ENCODE measurements at places on chromosomes 4 and X.

- peak; percentile 11 for DNase-seq
Measured at GRCh38 chrX:105190252-105190853, 30.1 kb downstream of the TEX13A start.

- no peak for DNase-seq
Measured at GRCh38 chrX:74220277-74220676, 83.7 kb upstream of the ZCCHC13 start.

DNA sequence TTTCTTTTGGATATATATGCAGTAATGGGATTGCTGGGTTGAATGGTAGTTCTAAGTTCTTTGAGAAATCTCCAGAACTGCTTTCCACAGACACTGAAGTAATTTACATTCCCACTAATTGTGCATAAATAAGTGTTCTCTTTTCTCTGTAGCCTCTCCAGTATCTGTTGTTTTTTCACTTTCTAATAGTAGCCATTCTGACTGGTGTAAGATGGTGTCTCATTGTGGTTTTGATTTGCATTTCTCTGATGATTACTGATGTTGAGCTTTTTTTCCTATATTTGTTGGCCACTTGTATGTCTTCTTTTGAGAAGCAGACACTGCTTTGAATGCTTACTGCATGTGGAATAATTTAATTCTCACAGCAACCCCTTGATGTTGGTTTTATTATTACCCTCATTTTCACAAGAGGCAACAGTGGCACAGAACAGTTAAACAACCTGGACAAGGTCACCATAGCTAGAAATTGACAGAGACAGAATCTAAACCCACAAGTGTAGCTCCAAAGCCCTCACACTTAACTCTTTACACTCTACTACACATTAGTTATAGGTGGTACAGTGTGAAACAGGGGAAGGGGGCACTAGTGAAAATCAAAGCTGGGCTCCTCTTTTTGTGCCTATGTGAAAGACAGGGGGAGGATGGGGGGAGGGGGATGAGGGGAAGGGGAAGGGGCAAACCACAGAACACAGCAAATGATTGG is 96.1 kb downstream of the REELD1 start:
- DNase-seq, result no peak

GRCh38 chrX:154430916-154431315 is 2.4 kb downstream of the ATP6AP1 start:
- DNase-seq, result peak; percentile 75

DNA sequence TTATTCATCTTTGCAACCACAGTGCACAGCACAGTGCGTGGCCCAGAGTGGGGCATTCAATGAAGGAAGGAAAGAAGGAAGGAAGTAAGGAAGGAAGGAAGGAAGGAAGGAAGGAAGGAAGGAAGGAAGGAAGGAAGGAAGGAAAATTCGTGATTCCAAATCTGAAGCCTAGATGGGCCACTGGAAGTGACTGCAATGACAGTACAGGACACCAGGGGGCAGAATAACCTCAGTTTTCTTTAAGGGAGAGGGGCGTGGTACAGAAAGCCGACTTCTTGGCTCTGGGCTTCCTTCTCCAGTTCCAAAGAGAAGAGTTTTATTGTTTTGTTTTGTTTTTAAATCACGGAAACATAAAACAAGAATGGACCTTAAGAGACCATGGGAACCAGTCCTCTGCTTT is 47.8 kb downstream of the APLN start:
- DNase-seq, result no peak

GRCh38 chr4:20287246-20287645 is 35.5 kb downstream of the SLIT2 start:
- no peak for DNase-seq

DNA sequence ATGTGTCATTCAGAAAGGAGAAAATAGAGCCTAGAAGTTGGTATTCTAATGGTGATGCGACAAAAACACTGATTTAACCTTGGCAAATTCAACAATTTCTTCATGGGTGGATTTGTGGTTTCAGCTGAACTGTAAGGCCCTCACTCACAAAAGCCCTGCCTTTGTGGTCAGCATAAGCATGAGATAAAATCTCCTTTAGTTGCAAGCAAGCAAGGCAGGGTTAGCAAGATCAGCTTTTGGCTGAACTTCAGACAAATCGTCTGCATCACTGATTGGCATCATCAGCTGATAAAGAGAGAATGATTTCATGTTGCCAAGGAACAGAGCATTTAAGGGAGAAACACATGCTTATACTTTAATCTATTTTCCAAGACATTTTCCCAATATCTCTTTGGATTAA is 2582.2 kb downstream of the PCDH7 start:
- DNase-seq, result peak; percentile 67

GRCh38 chrX:128754130-128754529 is 701.9 kb upstream of the ACTRT1 start:
- DNase-seq, result no peak

DNA sequence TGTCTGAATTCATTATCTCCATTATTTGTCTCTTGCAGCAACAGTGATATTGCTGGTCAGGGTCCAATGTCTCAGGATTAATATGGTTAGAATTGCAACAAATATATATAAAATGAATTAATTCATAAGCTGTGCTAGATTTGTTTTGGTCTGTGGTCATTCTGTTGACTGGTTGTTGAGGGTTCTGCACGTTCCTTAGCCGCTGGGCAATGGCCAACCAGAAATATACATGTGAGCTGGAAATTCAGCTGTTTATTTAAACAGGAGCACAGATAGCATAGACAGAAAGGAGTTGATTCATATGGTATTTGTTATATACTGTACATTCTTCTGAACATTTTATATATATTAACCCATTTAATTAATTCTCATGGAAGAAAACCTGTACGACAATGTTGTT is 100.8 kb downstream of the RPA4 start:
- no peak for DNase-seq

DNA sequence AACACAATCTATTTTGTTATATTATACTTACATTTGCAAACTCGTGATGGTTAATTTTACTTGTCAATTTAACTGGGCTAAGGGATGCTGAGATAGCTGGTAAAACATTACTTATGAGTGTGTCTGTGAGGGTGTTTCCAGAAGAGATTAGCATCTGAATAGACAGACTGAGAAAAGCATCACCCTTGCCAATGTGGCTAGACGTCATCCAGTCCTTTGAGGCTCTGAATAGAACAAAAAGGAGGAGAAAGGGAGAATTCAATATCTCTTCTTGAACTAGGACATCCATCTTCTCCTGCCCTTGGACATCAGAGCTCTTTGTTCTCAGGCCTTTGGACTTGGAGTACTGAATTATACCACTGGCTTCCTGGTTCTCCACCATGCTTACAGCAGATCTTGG is 154.6 kb downstream of the EPHA5 start:
- DNase-seq, result no peak

DNA sequence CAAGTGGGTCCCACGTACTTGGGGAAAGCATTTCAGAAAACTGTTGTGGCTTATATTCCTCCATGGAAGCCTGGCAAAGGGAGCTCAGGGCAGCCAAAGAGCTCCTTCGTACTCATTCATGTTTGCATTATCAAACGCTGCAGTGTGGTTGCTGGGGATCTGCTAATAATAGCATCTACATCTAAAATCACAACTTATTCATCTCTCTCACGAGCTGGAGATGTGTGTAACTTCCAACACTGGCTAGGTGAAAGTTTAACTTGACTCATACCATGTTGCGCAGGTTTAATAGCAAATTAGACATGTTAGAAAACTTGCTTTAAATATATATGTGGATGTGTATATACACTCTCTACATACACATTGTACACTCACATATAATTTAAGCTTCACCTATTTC is 415.1 kb downstream of the AFF2 start:
- DNase-seq, result no peak

GRCh38 chr4:181488926-181489325 is 754.3 kb upstream of the TENM3 start:
- DNase-seq, result no peak

DNA sequence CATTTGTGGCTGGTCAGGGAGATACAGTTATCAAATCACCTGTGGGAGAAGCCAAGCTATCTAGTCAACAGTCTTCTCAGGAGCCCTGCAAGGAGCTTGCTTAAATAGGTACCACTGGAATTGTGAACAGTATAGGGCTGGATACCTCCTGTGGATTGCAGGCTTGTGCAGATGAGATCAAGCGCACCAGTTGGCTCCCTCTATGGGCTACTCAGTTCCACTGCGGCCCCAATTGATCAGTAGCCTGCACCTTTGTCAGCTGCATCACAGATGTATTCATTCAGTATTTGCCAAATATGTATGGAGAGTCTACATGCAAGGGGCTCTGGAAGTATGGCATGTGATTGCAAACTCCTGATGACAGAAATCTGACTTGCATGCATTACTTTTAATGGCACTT is 28.6 kb downstream of the TEX13A start:
- peak; percentile 1 for DNase-seq

GRCh38 chrX:7083468-7084396 is 63.8 kb upstream of the STS start:
- peak; percentile 74 for DNase-seq

DNA sequence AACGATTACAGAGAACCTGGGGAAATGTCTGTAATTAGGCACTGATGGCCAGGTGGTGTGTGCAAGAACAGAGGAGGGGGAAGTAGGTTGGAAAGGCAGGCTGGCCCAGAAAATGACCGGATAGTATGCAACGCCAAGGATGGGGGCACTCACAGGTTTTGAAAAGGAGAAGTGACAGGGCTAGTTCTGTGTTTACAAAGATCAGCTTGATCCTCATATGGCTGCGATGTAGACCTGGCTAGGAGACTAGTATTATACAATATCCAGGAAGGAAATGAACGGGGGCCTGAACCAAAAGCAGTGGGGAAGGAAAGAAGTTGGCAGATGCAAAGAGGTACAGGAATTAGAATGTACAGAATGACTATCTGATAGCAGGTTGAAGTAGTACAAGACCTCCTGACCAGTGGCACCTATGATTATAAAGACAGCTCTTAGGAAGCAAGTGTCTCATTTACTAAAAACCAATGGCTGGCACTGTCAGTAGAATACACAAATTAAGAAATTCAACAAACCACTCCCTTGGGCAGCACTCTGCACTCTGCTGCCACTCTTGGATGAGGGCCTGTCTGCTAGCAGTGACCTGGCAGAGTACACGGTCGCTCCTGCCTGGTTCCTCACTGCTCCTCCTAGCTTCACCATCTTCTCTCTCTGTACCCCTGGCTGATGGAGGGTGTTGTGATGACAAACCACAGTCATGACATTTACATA is 14.1 kb downstream of the MFAP3L start:
- DNase-seq, result no peak

GRCh38 chrX:114268643-114269042 is 315.2 kb upstream of the HTR2C start:
- no peak for DNase-seq

DNA sequence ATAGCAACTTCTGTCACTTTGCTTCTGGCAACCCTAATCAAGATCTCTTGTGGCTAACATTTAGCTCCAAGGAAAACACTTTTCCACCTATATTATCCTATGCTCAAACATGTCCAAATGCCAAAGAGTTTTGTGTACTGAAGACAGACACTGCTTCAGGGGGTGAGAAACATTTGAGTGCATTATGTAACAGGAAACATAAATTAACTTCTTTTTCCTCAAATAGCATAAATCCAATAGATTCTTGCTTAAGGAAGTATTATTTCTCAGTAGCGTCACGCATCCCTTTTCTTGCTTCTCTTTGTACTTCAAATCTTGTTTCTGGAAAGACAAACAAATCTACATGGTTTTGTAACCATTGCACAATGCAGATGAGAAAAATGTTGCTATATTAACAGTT is 839.1 kb downstream of the GLUD2 start:
- no peak for DNase-seq

DNA sequence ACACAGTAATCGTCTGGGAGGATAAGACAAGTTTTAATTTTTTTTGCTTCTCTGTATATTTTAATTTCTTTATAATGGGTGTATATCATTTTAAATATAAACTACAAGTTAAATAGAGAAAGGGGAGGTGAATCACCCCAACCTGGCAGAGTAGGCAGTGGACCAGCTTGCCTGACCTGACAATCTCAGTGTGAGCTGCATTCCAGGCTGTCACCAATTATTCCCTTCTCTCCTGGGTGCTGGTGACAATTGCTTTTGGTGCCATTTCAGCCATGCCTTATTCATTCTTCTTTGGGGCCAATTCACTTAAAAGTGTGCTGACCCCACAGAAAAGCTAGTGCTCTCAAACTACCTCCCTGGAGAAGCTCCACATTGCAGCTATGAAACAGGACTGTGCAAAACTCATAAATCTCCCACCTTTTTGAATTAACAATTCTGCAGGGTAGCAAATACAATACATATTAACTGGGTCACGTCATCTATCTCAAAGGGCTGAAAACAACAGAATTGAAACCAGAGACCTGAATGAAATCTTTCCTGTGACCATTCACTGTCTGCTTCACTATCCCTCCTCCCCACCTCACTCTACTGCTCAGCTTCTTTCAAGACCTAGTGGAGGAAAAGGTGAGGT is 359.0 kb downstream of the HS3ST1 start:
- DNase-seq, result no peak

DNA sequence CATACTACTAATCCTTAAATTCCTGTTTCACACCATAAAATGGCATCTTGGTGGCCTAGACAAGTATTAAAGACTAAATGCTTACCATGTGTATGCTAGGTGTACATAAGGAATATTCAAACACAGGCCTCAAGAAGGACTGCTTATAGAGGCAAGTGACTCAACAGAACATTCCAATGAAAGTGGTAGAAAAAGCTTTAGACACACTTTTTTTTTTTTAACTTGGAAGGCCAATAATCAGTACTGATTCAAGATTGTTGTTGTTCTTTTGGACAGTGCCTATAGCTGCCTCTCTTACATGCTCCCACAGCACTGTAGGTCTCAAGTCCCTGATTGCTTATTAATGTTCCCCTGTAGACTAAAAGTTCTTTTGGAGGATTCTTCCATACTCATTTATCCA is 77.6 kb downstream of the FBXL5 start:
- DNase-seq, result no peak

- DNase-seq, result no peak
Measured at GRCh38 chr4:145938618-145939440, at the start of gene ZNF827. ZNF827 (minus strand) TSS chr4:145938823; CDS start chr4:145938407, 416 bp downstream.

GRCh38 chr4:169582706-169583105 is 29.7 kb downstream of the NEK1 start:
- DNase-seq, result no peak

DNA sequence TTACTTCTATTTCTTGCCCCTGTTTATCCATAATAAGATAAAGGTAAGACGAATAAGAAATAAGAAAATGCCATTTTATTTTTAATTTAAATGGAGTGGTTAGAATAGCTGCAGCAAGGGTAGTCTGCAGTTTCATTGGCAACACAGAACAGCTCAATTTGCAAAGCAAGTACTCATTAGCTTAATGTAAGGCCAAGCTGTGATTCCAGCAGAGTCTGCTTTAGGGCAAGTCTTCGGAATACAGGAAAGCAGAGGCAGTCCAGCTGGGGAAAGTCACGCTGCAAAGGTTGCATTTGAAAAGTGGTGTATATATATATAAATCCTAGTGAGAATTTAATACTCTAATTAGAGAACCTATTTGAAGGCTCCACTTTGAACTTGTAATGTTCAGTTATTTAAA is 59.0 kb downstream of the ANXA10 start:
- no peak for DNase-seq

- no peak for DNase-seq
Measured at GRCh38 chrX:23742174-23742696, 841 bp downstream of the ACOT9 start.

- no peak for DNase-seq
Measured at GRCh38 chrX:67601771-67602170, 58.0 kb downstream of the AR start.
